ENCODE measurements at places on chromosomes 1 and 21.
A peak's percentile ranks its signal among the peaks of the same experiment; 100 is the strongest.

DNA sequence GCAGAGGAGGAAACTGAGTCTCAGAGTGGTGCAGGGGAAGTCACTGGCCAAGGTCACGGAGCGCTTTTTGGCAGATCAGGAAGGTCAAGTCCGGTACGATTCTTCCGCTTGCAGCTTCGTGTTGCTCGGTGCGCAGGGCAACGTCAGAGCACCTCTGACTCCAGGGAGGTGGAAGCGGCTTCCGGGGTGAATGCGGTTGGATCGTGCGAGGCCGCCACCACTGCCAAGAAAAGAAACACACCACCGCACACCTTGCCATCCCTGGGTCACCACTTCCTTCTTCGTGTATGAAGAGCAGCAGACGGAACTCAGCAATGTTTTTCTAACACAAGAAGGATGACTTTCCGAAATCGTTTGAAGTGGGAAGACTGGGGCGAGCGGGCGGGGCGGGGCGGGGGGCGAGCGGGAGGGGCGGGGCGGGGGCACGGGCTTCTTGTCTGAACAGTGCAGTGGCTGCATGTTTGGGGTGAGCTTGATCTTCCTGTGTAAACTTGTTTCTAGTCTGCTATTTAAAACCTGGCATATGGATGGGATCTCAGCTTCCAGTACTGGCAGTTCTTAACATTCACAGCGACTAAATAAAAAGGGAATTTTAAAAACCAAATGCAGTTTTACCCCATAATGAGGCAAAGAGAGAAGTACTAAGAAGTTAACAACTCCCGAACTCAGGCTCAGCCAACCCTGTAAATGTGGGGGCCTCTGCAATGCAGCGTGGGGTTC lies 300.0 kb downstream of the RRAGC start:
- DNase-seq: no peak

- DNase-seq: no peak
Measured at GRCh38 chr1:88327391-88328267, 356.4 kb upstream of the PKN2 start.

GRCh38 chr1:22471078-22471477 lies 19.4 kb downstream of the ZBTB40 start:
- DNase-seq: no peak

GRCh38 chr1:2347896-2348295 lies 43.5 kb downstream of the MORN1 start:
- DNase-seq: no peak

- DNase-seq: peak; percentile 64
Measured at GRCh38 chr21:34513129-34513675, 1.2 kb upstream of the KCNE1 start.

DNA sequence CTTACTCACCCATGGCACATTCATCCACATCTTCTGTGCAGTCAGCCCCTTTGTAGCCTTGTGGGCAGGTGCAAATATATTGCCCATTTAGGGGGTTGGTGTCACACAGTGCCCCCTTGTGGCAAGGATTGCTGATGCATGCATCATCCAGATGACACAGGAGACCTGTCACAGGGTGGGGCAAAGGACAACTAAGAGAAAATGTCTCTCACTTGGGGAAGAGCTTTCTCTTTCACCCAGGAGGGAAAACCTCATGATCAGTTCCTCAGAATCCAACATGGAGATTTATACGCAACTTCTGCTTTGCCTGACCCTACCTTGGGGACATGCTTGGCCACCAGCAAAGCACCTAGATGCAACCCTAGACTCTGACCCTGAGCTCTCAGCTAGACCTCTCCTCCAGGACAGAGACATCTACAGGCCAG lies 71.8 kb upstream of the ADAM30 start:
- peak; percentile 45 for DNase-seq

GRCh38 chr1:172870901-172871606 lies 179.7 kb downstream of the TNFSF18 start:
- no peak for DNase-seq

- no peak for DNase-seq
Measured at GRCh38 chr1:169588785-169589485, 2.7 kb upstream of the F5 start.

DNA sequence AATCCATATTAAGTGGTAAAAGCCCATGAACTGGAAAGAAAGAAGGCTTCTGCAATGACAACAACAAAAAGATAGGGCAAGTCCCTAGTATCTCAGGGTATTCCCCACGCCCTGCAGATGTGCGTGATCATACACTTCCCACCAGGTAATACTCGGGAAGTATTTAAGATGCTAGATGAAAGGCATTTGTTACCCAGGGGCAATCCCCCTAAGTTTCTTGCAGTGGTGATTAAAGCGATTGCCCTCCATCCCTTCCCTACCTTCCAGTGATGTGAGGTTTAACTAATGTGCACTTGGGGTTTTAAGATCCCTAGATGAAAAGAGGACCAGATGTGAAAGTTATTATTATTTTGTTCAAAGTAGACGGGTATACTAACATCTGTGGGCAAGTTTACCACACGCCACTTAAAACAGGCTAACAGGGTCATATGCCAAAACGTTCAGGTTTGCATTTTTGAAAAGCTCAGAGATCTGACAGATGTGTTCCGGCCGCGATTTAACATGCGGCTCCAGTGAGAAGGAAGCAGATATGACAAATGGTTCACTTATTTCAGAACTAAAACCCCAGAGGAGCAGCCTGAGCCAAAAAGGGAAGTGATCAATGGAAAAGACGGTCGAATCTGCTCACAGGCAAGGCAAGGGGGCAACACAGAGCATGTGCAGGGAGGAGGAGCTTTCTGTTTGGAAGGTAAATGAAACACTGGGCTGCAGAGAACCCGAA lies 17.4 kb downstream of the TIAM1 start:
- no peak for DNase-seq

DNA sequence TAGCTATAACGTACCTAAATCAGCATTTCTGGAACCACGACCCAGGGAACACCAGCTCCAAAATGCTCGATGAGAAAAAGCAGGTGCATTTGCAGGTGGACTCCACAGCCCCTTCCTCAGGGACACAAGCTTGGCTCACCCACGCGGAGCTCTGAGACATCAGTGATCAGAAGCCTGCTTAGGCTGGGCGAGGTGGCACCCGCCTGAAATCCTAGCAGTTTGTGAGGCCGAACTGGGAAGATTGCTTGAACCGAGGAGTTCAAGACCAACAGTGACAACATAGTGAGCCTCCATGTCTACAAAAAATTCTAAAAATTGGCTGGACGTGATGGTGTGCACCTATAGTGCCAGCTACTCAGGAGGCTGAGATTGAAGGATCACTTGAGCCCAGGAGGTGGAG lies 2.5 kb upstream of the TSPEAR start:
- DNase-seq: no peak

DNA sequence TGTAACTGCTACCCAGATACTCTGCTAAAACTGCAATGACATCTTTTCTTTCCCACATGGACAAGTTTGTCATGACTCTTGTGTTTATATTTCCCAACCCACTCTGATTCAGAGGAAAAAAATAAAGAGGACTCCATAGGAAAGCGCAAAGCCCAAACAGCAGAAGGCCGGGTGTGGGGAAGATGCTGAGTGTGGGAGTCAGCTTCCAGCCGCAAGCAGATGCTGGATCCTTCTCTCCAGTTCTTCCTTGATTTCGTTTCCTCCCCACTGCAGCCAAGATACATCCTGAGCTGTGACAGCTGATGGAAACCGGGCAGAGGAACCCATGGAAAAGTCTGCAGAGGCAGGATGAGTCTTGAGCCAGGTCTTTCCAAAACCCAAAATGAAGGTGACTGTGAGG lies 498.2 kb downstream of the PLPP3 start:
- DNase-seq: no peak

GRCh38 chr1:24990779-24991641 lies 60.9 kb upstream of the RUNX3 start:
- no peak for DNase-seq

DNA sequence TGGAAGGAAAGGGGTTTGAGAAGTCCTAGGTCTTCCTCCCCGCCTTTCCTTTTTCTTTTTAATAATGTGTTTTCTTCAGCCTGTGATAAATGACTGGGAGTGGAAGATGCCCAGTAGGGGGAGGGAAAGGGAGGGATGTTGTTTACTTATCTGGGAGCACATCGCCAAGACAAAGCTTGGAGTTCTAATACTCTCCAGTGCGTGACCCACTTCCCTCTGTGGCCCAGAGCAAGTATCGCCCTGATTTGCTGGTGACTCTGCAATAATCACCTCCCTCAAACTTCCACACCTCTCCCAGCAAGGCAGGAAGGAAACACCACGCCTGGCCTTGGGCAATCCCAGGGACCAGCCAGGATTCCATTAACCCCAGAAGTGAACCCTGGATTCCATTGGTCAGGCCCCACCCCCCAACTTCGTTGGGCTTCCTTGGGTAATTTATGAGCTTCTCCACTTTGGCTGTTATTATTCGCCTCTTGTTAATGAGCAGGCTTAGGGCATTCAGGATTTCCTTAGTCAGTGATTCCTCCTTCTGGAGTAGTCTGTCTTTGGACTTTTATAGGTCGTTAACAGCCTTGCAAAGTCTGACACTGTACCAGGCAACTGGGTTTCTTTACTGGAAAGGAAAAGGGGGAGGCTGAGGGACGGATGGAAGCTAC lies 24.3 kb upstream of the GRHL3 start:
- DNase-seq: no peak

GRCh38 chr1:198019126-198019525 lies 102.0 kb downstream of the LHX9 start:
- no peak for DNase-seq

DNA sequence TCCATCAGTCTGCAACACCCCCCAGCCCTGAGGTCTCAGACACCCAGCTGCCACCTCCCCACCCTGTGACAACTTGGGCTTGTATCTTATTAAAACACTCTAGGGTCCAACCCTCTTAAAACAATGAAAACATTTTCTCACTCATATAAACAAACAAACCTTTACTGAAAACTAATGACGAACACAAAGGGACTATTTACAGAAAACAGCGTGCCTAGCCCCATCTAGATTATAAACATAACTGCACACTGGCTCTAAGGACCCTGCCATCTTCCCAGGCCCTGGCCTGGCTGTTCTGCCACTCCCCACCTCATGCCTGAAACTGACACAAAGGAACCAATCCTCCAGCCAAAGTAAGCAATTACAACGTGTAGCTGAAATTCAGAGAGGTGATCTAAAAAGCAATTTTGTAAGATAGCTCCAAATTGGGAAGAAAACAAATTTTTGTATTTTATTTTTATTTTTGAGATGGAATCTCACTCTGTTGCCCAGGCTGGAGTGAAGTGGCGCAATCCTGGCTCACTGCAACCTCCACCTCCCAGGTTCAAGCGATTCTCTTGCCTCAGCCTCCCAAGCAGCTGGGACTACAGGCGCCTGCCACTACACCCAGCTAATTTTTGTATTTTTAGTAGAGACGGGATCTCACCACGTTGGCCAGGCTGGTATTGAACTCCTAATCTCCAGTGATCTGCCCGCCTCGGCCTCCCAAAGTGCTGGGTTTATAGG lies 40.9 kb downstream of the CAPZB start:
- DNase-seq: no peak

DNA sequence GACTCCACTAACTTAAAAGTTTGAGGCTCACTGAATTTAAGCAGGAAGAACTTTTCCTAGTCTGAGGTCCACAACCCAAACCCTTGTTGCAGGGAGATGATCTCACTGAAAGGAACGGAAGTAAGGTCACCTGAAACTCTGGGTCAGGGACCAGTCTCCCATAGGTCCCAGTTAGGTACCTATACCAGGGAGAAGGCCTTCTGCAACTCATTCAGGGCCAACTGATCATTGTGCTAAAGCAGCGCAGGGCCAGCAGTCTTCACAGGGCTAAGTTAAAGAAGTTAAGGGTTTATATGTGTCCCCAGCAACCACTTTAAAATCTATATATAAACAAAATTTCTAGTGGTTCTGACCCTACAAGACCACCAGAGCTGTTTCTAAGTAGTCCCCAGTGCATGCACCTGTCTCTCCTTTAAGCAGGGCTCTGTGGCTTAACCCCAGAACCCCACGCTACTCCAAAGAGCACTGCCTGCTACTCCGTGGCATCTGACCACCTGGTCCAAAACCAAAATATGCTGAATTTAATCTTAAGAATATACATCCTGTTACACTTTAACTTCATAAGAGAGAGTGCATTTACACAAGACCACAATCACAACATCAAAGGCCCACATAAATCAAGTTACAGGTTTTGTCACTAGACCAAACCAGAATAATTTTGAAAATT lies 2.8 kb downstream of the SRSF10 start:
- DNase-seq: no peak

- DNase-seq: no peak
Measured at GRCh38 chr1:233496993-233497392, 116.9 kb upstream of the KCNK1 start.
